H54 (cell line): ENCODE measurements at places on chromosomes 6 and 20.

- DNase-seq = no peak
Observed at GRCh38 chr6:54188846-54189245, 77.6 kb downstream of the MLIP start.

DNA sequence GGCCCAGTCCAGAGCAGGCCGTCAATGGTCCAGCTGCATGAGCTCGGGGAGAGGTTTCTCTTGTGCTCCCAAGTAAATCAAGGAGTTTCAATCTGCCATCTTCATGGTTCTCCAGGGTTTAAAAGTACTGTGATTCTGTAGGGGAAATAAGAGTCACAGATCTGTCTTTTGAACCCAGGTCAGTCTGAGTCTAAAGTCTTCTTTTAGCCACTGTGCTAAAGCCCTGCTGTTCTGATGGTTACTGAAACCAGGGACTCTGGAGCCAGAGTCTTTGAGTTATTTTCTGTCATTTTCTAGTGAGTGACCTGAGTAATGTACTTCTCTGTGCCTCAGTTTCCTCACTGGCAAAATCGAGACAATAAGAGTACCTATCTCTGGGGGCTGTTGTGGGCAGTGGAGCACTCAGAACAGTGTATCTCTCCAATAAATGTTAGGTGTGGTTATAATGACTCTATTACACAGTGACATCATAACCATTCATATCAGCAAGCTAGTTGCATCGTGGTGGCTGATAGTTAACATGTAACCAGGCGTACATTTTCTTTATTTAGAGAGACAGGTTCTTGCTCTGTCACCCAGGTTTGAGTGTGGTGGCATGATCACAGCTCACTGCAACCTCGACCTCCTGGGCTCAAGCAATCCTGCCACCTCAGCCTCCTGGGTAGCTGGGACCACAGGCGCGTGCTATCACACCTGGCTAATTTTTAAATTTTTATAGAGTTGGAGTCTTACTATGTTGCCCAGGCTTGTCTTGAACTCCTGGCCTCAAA, 74.6 kb upstream of the KCNG1 start:
- no peak for DNase-seq

DNA sequence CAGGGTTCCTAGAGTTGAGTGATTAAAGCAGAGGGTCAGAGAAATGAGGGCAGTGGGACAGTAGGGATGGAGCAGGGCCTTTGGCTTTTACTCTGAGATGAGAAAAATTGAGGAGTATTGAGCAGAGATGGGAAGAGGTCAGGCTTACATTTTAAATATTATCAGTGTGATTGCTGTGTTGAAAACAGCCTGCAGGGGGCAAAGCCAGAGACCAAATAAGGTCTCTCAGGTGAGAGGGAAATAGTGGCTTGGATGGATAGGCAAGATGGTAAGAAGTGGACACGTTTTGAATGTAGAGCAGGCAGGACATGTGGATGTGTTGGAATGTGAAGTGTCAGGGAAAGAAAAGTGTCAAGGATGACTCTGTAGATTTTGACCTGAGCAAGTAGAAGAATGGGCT, 105.0 kb upstream of the MAP3K7 start:
- no peak for DNase-seq

DNA sequence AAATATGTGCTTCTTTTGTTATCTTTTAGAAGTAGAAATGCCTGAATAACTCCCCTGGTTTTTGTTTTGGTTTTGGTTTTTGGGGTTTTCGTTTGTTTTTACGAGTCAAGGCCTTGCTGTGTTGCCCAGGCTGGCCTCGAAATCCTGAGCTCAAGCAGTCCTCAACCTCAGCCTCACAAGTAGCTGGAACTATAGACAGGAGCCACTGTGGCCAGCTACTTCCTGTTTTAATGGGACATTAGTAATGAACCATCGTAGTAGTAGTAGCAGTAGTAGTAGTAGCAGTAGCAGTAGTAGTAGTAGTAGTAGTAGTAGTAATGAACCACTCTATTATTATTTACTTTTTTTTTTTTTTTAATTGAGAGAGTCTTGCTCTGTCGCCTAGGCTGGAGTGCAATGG, 66.0 kb downstream of the UBR2 start:
- DNase-seq = no peak

GRCh38 chr6:14092316-14092715, 25.3 kb upstream of the CD83 start:
- no peak for DNase-seq

DNA sequence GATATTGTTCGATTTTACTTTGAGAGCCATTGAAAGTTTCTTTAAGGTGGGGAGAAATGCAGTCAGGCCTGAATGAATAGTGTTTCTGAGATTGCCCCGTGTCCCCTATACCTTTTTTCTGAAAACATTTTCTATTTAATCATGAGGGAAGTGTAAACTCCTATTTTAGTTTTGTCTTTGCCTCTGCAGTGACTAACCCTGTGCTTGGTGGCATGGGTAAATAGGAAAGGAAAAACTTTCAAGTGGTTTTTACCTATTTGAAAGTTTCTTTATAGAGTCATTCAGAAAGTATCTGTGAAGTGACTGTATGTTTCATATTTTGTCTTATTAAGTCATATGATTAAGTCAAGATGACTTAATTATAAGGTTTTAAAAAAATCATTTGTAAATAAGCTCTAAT, 14.5 kb downstream of the SNRNP48 start:
- no peak for DNase-seq

GRCh38 chr6:21115111-21115510, 478.4 kb upstream of the SOX4 start:
- no peak for DNase-seq

- peak; percentile 80 for DNase-seq
Observed at GRCh38 chr20:51750037-51750769, 18.0 kb downstream of the ATP9A start.

DNA sequence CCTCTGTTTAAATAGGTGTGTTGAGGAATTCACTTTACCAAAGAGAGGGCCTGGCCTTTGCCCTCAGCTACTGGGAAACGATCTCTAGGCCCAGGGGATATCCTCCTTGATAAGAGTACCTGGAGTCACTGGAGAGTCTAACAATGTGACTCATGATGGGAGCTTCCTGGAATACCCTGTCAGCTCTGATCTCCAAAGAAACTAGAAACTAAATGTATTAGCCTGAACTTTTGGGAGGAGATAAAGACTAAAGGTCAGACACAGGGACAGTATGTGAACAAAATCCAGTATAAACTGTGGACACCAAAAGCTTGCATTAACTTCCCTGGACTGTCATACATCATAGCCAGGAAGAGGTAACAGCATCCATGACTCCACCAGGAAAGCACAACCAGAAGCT, 148.5 kb downstream of the RNGTT start:
- no peak for DNase-seq

GRCh38 chr6:123529058-123529457, 107.7 kb downstream of the TRDN start:
- DNase-seq = no peak

DNA sequence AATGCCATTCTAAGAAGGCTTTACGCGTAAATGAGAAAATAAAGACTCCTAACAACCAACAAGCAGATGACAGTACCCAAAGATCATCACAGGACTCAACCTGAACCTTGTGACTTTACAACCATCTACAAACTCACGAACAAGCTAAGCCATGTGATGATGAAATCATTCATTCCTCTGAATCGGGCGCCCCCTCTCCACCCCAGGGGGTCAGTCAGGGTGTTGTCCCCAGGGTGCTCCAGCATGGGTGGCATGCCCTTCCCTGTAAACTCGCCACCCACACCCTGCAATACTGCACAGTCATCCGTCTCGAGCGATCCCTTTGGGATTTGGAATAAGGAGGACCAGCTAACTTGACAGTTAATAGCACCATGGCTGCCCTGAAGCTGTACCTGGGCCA, 12.6 kb downstream of the SERPINB6 start:
- no peak for DNase-seq

DNA sequence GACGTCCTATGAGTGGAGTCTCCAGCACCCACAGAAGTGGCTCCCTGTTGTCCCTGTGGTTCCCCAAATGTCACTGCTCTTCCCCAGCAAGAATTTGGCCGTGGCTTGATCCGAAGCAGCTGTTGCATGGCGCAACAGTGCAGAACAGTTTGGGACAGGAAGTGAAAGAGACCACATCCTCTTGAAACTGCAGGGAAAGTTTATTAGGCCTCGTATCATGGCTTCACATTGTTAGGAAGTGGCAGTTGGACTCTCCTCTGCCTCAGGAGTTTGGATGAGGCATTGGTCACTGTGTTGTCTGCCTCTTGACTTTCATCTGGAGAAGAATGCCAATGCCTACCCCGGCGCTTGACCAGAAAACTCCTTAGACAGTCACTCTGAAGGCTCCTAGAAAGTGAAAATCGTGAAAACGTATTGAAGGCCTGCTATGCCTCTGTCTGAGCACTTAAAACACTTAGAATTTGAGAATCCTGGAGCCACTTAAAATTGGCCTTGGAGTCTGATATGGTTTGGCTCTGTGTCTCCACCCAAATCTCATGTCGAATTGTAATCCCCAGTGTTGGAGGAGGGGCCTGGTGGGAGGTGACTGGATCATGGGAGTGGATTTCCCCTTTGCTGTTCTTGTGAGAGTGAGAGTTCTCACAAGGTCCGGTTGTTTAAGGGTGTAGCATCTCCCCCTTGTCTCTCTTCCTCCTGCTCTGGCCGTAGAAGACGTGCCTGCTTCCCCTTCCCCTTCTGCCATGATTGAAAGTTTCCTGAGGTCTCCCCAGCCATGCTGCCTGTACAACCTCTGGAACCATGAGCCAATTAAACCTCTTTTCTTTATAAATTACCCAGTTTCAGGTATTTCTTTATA, 334.9 kb upstream of the JARID2 start:
- DNase-seq = no peak

DNA sequence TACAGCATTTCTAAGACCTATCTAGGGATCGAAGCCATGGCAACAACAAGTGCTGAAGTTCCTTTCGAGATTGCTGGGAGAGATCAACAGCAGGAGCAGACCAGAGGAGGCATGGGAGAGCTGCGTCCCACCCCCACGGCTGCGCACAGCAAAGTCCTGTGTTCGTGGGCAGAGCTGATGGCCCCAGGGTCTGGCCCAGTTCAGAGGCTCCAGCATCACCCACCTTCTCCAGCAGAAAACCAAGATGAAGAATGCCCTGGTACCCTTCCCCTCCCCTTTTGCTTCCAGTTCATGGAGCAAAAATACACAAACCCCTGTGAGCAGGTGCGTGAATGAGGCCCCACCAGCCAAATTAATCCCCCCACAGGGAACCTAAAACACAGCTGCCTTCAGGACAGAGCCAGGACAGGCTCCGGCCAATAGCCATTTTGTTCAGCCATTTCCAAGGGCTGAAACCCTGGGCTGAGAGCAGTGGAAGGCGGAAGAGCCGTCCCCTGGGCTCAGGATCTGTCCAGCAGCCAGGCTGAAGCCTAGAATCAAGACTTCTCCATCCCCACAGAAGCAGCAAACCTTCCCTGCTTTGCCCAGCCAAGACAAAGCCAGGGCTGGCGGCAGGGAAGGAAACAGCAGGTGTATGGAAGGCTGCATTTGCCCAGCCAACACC, 102.8 kb downstream of the PREX1 start:
- DNase-seq = no peak

DNA sequence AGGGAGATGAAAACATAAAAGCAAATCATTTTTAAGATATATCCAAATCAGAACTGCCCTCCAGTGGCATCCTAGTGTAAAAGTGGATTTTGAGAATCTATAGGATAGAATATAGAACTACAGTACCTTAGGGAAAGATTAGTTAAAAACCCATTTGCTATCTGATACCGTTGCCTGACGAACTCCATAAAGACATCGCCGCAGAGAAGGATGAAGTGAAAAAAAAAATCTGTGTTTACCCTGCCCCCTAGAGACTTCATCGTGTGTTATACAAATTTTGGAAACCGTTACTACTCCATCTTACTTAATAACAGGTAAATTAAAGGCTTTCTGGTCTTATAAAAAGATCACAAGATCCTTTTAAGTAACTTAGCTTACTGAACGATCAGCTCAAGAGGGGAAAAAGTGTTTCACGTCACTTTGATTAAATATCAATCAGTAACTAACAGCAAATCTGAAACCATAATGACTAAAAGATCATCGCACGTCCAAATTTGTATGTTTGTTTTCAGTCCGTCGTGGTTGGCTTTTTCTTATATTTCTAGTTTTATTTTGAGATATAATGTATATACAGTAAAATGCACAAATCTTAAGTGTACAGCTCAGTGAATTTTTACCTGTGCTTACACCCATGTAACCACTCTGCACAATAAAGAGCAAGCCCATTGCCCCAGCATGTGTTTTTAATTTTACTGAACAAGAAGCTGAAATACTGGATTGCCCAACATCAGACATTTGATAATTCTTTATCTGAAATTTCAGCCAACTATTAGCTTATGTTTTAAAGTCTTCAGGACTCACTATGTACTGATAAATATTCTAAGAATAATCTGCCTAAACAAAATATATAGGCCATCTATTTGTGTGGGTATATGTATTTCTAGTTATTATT, 881 bp upstream of the MCM3 start:
- DNase-seq = no peak

DNA sequence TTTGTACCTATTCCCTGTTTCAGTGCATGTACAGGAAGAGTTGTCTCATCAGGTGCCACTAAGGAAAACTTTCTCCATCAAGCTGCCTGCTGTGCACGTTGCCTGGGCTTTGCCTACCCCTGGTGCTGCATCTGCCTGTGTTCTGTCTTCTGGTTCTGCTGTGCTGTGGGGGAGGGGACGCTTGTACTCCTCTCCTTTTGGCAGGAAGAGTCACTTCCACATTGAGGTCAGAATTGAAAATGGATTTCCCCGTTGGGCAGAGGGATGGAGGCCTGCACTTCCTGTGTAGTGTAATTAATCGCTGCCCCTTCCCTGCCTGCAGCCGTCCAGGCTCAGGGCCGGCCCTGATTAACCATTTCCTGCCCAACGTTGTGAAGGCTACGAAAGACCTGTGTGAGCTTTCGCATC, 153.3 kb downstream of the SCML4 start:
- peak; percentile 9 for DNase-seq
